ENCODE measurements at places on chromosomes 3 and 15.

DNA sequence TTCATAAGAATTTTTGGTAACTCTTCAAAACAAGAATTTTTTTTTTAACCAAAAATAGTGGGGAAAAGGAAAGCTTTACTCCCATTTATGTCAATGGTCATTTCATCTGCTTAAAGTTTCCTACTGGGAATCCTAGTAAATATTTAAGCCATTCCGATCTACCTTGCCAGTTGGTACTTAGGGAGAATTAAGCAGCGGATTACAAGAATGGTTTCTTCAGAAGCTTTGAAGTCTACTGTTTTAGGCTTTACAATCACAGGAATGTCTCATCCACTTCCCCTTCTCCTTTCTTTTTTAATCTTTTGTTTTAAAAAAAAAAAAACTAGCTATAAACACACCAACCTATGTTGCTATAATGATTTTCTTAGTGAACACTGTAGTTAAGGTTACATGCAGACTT lies 341.4 kb upstream of the ATP11B start:
- no peak for DNase-seq

- no peak for DNase-seq
Measured at GRCh38 chr3:138186803-138187295, 252 bp upstream of the ARMC8 start.

GRCh38 chr3:136194409-136195257 lies 1.5 kb downstream of the MSL2 start:
- DNase-seq = no peak

DNA sequence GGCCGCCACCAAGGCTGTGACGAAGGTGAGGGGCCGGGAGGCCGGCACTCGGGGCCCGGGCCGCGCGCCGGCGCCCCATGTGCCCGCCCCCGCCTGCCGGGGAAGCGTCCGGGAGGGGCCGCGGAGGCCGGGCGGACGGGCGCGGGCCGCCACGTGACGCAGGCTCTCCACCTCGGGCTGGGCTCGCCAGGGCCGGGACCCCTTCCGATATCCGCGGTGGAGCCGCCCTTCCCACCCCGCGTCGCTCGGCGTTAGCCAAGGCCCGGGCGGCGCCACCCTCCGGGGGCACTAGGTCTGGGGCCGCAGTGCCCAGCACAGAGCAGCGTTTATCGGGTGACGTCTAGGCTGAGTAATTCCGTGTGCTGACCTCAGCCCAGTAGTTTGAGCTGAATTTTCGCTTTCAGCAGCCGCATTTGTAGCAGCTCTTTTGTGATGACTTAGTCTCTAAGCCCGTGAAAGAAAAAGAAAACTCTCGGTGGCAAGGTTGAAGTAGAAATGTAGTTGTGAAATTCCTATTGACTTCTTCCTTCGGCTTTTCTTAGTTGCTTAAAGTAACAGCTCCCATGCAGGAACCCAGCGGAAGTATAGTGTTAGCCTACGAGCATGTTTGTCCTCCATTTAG lies 885 bp downstream of the CDV3 start:
- DNase-seq = no peak

DNA sequence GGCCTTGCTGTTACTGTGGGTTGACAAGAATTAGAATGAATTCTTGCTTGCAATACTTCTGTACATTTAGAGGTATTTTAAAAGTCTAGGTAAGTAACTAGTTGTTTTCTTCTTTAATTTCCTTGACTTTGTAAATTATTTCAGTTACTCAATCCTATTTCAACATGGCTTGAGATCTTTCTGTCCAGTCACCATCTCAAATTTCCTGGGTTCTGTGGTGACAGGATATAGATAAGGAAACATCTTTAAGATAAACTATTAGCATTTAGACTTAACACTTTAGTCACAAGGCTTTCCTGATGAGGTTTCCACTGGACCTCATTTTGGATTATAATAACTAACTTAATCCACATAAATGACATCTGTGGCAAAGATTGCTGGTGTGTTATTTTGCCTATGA lies 195.9 kb upstream of the DPH6 start:
- no peak for DNase-seq
